ENCODE measurements at places on chromosomes 2 and 18.

DNA sequence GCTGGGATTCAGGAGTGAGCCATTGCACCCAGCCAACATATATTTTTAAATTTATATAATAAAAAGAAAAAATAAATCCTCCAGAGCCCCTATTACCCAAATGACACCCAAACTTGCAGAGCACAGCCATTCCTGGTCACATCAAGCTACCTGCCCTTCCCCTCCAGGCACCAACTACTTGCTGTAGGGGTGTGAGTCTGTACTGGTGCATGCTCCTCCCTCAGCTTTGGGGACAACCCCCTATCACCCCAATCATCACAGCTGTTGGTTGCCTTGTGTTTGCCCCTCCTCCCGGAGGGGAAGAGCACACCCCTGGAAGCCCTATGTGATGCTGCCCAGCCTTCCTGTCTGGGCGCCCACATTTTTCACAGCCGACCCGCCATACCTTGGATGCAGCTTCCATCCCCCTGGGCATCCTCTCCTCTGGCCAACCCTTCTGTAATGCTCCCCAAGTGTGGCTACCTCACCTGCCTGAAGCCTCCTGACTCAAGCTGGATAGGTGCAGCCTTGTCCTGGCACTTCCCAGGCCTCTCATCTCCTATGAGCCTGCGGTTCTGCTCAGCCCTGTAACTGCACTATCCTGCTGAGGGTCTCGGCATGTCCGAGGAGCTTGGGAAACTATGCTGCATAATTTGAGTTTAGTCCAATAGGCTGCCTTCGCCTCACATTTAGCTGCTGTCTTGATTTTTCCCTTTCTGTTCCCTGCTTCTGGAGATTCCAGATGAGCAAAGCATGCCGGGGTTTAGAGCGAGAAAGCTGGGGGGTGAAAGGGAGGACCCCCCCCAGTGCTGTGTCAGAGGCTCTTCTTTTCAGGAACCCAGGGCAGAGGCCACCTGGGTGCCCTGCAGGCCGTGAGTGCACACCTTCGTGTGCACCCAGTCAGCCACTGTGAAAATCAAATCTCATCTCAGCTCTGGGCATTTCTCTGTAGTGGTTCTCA lies 27.2 kb downstream of the CHST10 start:
- peaks cover 8% of the 10 kb centered on the region for H3K36me3 ChIP-seq
- H3K27ac ChIP-seq, result no peak overlapping the region
- H3K4me1 ChIP-seq, result peaks cover 6% of the 10 kb centered on the region
- no peak for DNase-seq
- no peaks in the 10 kb centered on the region for H3K27me3 ChIP-seq

DNA sequence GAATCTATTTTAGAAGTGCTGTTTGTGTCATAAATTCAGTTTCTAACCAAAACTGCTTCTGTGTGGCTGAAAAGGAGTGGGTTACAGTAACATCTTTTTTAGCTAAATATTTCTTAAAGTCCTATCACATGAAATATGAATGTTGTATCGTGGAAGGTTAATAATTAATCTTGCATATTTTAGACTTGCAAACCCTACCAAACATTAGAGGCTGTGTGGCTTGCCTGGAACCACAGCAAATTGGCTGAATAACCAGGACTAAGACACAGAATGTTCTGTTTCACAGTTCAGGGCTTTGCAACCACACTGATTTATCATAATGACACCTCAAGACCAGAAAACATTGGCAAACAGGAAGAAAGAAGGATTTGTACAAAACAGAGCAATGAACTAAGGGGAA lies 208.9 kb upstream of the CNTNAP5 start:
- H3K4me1 ChIP-seq, result no peaks in the 10 kb centered on the region
- DNase-seq, result no peak
- no peak overlapping the region for H3K27ac ChIP-seq
- H3K36me3 ChIP-seq, result no peaks in the 10 kb centered on the region
- H3K27me3 ChIP-seq, result no peaks in the 10 kb centered on the region

DNA sequence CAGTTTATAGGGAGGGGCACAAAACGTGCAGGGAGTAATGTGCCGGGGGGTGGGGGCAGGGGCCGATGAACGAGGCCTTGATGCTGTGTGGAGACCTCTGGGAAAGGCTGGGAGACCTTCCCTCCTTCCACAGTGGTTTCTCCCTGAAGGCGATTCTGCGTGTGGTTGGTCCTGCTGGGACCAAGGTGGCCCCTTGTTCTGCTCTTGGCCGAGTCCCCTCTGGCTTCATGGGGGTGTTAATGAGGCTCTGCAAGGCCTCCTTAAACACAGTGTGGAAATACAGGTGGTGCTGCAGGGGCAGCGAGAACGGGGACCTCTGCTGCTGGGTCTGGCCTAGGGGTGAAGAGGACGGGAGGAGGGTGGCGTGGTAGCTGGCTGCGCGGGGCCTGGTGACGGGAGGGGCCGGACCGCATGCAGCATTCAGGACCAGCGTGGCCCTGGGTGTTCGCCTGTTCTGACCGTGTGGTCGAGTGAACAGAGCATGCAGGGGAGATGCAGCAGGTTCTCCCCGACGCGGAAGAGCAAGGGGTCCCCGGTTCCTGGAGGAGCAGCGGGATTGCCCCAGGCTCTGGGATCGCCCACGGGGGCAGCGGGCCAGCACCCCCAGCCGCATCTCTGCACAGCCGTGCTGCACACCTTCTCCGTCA lies 42.1 kb upstream of the KCNG2 start:
- H3K4me1 ChIP-seq, result no peaks in the 10 kb centered on the region
- H3K27me3 ChIP-seq, result no peaks in the 10 kb centered on the region
- H3K4me3 ChIP-seq, result no peak overlapping the region
- no peak for DNase-seq
- no peak overlapping the region for H3K27ac ChIP-seq
- peaks cover 4% of the 10 kb centered on the region for H3K36me3 ChIP-seq

DNA sequence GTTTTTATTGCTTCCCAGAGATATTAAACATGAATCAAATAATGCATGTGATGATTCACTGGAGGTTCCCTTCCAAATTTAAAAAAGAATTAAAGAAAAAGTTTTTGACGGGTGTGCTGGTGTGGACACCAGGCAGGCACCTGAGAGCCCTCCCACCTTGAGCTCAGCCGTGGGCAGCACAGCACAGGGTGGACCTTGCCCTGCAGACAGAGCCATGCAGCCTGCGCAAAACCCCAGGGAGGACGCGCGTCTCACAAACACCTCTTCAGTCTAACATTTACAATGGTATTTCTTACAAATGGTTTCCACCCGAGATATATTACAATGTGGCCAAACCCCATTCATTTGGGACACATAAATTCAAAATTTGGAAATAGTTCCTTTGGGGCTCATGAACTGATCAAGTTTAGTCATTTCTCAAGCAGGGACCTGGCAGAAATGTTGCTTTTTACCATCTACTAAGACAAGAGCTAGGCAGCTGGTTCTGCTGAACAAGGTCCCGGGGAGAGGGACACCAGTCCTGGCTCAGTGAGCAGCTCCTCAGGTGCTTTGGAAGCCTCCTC lies 45.4 kb downstream of the ODC1 start:
- no peak overlapping the region for H3K27ac ChIP-seq
- no peak overlapping the region for H3K4me3 ChIP-seq
- DNase-seq, result no peak
- peaks cover 4% of the 10 kb centered on the region for H3K36me3 ChIP-seq
- peaks cover 6% of the 10 kb centered on the region for H3K4me1 ChIP-seq
- H3K27me3 ChIP-seq, result no peaks in the 10 kb centered on the region

DNA sequence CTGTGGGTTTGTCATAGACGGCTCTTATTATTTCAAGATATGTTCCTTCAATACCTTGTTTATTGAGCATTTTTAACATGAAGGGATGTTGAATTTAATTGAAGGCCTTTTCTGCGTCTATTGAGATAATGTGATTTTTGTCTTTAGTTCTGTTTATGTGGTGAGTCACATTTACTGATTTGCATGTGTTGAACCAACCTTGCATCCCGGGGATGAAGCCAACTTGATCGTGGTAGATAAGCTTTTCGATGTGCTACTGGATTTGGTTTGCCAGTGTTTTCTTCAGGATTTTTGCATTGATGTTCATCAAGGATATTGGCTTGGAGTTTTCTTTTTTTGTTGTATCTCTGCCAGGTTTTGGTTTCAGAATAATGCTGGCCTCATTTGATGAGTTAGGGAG lies 60.5 kb downstream of the GTF3C3 start:
- H3K27ac ChIP-seq, result no peak overlapping the region
- no peak for DNase-seq
- H3K4me1 ChIP-seq, result no peaks in the 10 kb centered on the region

DNA sequence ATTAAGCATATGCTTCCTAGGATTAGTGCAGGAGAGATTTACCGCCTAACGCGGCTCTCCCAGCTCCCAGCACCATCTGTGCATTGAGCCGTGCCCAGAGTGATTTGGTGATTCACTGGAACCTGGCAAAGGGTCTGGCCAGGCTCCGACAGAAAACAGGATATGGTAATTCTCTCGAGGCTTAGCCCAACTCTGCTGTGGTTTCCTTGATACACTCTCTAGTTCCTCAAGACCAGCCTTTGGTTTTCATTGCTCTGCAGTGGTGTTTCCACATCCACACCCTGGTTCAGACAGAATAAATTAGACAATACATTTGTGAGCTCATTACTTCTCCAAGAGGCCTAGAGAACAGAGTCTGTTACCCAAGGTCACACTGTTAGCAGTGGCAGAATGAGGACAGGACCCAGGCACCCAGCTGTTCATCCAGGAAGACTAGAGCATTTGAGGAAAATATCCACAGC lies 23.0 kb upstream of the SMAD2 start:
- no peaks in the 10 kb centered on the region for H3K36me3 ChIP-seq
- no peak overlapping the region for H3K27ac ChIP-seq
- H3K4me1 ChIP-seq, result no peaks in the 10 kb centered on the region
- peaks cover 4% of the 10 kb centered on the region for H3K27me3 ChIP-seq
- DNase-seq, result no peak
- H3K4me3 ChIP-seq, result no peak overlapping the region

DNA sequence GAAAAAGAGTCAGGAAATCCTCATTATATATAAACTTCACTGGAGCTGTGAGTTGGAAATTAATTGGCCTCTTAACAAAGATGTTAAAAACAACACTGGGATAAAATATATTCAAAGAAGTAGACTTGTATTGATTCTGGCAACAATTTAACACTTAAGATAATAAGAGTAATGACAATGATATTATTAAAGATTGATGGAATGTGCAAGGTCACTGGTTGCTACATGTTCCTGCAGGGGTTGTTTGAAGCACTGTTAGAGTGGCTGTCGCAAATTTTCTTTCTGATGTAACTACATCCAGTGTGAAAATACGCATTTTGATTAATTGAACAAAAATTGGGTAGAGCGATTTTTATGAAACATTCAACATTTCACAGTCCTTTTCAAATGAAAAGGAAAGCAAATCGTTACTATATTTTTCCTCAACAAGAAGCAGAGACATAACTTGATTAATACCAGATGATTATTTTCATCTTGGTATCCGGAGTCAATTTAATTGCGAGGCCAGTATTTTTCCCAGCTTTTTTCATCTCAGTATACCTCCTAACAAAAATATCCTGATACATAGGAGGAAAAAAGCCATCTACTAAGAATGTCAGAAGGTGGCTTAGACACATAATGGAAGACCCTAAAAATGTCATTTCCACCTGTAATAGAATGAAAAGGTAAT lies 6.1 kb downstream of the PTGR3 start:
- H3K36me3 ChIP-seq, result peaks cover 44% of the 10 kb centered on the region
- H3K27ac ChIP-seq, result peak overlapping the region; percentile 46
- H3K4me3 ChIP-seq, result peak overlapping the region; percentile 88
- H3K4me1 ChIP-seq, result peaks cover 74% of the 10 kb centered on the region

- DNase-seq, result no peak
- no peak overlapping the region for H3K27ac ChIP-seq
- H3K36me3 ChIP-seq, result no peaks in the 10 kb centered on the region
- no peaks in the 10 kb centered on the region for H3K27me3 ChIP-seq
- no peak overlapping the region for H3K4me3 ChIP-seq
- H3K4me1 ChIP-seq, result peaks cover 19% of the 10 kb centered on the region
Measured at GRCh38 chr2:216911008-216911407, 51.1 kb upstream of the TNP1 start.
